Brain (organoid and tissue), 16 donors: ENCODE measurements at places on chromosomes 3 and 15. TPM values are rescaled to one million over a fixed set of nuclear protein-coding genes. Genes with fewer than 3 reads are reported as not detected.
A peak's percentile ranks its signal among the peaks of the same experiment; 100 is the strongest.

The EXOG gene
- 8.3 TPM for polyA plus RNA-seq

The KBTBD13 gene
- polyA plus RNA-seq = not detected

The CRELD1 gene
- polyA plus RNA-seq = 32.3 TPM

The PEAK1 gene
- polyA plus RNA-seq = 7.0 TPM

The ITIH1 gene
- not detected for polyA plus RNA-seq

The CCDC39 gene
- 0.14 TPM for polyA plus RNA-seq

The NDN gene
- polyA plus RNA-seq = 64.0 TPM

The GNB4 gene
- polyA plus RNA-seq = 3.4 TPM

The MYNN gene
- polyA plus RNA-seq = 2.9 TPM

- DNase-seq = peak; percentile 99
Observed at GRCh38 chr3:27666708-27667107, 55.4 kb downstream of the EOMES start.

DNA sequence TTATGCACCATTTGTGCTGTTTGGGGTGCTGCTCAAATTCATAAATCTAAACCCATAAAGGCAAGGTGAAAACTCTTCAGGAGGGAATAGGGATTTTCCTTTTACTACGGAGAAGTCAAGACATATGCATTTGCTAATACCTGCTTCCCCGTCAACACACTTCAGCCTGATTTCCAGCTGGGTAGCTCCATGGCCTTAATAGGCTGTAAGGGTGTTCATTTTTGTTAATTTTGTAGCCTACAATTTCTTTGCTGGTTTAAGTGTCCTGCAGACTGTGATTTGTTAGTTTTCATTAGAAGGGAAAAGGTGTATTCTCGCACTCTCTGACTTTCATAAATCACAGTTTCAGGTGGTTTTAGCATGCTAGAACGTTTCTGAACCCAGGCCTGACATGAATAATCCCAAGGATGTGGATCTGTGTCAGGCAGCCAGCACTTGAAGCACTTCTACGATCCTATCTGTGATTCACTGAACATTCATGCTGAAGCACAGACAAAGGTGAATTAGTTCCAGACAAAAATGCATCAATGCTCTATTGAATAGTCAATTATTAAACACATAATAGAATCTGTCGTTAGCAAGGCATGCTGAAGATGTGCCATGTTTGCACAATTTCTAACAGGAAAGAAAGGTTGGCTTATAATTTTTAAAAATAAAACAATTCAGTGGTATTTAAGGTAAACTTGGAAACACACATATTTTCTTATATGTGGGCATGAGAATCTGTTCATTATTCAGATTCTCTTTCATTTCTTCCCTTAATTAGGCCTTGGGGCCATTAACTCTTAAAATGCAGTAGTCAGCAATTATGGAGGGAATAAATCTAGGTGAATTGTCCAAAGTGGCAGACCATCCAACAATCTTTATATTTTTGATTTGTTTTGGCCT is 17.9 kb upstream of the NMNAT3 start:
- peak; percentile 54 for DNase-seq

DNA sequence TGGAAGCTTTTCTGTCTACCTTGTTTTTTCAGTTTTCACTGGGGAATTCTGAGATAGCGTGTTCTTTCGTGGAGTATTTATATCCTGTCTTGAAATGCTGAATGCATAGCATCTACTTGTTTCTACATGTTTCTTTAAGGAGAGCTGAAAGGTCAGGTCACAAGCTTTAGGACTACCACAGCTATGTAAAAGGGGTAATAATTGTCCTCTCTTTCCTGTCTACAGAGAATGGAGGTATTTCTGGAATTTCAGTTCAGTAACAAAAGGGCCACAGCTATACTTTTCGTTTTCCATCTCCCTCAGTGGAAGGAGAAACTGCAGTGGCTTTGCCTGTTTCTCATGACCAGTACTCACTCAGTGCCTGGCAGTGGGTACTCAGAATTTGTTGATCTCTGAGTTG is 4.7 kb downstream of the INAFM2 start:
- DNase-seq = no peak

GRCh38 chr3:9091486-9092235 is 128.4 kb upstream of the RAD18 start:
- no peak for DNase-seq

DNA sequence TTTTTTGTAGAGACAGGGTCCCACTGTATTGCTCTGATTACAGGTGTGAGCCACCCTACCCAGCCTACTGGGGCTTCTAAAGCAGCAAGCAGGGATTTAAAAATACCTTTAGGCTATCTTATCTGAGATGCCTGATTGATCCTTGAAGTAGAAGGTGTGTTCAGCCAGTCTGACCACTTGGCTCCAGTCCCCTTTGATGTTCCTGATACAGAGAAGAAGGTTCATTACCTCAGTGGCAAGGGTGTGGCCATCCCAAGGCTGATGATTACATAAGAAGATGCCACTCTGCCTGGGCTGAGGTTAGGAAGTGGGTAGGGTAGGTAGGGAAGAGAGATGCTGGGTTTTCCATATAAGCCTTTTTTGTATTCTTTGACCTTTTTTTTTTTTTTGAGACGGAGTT is 11.2 kb upstream of the DCAF1 start:
- DNase-seq = no peak

DNA sequence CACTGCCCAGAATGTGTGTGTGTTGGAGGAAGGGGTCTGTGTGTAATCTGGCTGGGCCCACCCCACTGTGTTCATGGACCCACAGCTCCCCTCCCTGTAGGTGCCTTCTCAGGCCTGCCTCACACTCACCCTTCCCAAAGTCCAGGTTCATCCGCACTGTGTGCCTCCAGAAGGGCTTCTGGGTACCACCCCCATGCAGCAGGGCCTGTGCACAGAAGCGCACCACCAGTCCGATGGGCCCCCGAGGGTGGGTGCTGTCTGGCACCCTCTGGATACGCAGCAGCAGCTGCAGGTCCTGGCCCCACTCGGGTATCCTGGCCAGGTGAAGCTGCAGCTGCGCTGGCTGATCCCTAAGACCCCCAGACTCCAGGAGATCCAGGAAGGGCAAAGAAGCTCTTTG is 12.8 kb upstream of the TGM5 start:
- DNase-seq = no peak

DNA sequence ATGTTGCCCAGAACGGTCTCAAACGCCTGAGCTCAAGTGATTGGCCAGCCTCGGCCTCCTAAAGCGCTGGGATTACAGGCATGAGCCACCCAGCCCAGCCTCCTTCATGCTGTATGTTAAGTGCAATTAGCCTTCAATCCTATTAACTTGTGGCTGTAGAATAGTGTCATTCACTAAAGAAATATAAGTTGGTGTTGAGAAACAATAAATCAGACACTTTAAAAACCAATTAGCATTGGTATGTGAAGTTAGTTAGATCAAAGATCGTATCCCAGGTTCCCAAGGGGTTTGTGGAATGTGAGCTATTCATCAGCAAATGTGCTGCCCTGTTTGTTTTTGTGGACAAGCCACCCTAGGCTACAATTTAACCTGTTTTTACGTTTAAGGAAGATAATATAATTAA is 11.0 kb upstream of the PIK3CB start:
- DNase-seq = no peak

DNA sequence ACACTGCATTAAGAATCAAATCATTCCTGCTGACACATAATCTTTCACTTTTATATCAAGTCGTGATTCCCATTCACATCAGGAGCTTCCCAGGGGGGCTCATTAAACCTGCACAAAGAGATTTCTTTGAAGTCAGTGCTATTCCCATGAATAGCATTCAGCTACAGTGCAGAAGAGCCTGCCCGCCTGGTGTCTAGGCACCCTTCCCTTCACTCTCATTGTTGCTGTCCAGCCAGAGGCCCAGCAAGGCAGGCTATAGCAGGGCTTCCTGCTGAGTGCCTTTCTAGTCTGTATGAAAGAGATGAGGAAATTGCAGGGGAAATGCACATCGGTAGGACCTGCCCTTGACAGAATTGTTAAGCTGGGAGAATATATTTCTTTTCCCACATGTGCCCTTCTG is 4.5 kb upstream of the GJD2 start:
- no peak for DNase-seq

DNA sequence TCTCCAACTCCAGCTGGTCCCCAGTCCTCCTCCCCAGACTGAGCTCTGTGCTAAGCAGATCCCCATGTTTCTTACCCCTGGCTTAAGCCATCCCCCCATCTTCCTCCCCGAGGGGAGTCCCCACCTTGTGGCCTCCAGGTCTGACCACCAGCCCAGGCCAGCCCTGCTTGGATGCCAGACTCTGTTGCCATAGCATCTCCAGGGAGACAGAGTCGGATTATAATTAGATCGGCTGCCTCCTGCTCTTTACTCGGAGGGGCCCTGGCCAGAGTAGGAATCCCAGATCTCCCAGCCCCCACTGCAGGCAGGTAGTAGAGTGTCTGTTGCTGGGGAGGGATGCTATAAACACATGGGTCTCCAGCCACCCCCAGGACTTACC is 2.4 kb downstream of the KLHDC8B start:
- peak; percentile 62 for DNase-seq

DNA sequence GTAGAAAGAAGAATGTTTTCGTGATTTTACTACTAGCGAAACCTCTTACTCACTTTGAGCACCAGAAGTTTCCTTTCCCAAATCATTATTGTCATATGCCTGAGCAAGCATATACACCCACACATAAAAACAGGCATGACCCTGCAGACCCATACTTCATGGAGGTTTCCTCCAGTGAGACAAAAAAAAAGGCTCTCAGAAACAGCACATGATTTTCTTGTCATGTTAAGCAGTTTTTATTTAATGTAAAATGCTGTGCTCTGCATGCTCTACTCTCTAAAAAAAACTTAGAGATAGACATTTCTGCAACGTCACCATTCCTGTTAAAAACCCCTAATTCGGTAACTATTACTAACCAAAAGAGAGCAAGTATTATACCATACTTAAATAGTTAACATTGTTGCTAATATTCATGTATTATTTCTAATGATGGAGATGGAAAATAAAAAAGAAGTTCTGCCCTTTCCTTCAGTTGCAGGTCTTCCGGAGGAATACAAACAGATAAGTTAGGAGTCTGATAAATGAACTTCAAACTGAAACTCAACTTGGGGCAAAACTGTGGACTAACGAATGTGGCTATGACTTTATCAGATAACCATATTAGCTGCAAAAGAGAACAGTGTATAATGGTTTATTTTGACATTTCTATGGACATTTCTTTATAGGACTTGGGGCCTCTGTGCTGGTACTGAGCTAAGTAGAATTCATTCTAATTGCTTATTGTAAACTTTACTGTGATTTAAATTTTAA is 15.9 kb downstream of the CD200R1 start:
- DNase-seq = no peak

- DNase-seq = peak; percentile 0
Observed at GRCh38 chr3:46811615-46812236, 51.5 kb downstream of the MYL3 start.

DNA sequence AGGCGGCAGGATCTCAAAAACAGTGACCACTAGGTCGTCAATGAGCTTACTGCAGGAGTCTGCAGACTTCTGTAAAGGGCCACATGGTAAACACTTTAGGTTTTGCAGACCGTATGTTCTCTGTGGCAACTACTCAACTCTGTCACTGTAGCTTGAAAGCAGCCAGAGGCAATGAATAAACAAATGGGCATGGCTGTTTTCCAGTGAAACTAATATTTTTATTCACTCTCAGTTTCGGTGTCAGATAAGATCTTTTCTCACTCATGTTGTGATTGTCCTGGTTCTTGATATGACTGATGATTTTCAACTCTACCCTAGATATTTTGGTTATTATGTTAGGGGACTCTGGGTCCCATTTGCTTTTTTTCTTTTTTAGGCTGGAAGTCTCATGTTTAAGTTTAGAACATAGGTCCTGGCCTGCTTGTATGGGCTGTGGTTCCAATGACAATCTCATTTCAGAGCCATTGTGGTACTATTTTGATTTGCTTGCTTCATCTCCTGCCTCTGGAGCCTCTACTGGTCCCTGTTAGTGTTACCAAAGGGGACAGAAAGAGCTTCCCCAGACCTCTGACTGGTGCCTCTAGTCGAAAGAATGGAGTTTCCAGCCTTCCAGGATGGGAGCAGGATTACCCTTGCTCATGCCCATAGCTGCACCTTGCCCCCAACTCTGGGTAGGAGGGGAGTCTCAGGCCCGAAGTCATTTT is 222.0 kb downstream of the STT3B start:
- no peak for DNase-seq

DNA sequence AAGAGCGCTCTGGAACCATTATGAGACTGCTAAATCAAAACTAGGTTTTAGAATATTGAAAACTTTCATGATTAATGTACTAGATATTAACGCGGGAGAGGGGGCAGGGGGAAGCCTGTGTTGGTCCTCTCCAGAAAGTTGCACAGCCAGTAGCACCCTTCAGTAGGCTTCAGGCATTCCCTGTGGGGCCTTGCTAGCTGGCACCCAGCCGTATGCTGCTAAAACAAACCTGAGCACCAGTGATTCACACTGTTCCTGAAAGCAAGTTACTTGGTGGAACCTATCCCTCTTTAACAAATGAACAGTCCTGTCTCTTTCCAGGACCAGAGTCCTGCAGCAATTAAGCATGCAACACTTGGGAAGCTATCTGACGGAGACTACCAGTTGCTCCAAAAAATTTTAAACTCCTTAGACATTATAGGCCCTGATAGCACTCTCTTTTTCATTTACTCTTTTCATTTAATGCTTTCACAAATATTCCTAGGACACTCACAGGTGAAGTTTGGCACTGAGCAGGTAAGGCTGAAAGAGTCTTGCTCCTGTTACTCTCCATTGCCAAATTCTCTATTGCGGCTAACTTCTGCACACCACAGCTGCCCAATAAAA is 1.2 kb upstream of the ATRIP start:
- no peak for DNase-seq

DNA sequence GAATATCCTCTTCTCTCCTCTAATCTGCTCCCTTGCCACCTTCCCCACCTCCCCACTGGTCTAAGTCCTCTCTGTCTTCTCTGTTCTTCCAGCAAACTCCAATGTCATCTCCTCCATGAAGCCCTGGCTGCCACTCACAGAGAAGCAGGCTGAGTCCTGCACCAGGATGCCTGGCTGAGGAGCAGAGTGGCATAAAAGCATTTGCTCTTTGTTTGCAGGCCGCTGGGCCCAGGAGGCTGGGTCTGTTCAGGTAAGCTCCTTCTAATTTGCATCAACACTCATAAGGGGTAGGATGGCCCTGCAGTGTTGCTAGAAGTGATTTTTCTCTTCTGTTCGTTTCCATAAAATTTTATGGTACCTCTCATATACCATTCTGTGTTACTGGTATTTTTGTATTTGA is 43.2 kb upstream of the KLHL25 start:
- DNase-seq = no peak

DNA sequence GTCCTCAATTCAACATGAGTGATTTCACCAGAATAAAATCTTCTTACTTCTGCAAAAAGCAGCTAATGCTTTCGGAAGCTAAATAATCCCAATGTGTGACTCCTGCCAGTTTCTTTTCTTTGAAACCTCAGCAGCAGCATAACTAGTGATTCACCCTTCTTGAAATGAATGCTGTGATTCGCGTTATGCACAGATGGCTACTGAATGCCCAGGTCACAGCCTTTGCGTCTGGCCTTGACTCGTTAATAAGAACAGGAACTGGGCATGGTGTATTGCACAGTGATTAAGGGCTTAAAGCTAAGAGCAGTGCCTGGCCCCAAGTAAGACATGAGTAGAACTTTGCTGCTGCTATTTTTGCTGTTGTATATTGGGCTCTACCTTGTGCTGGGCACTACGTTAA is 19.0 kb downstream of the CGNL1 start:
- DNase-seq = peak; percentile 75
